Esophagus squamous epithelium (tissue), 5 donors: ENCODE measurements at places on chromosomes 1 and 21.

GRCh38 chr1:225876900-225877510 lies 5.2 kb downstream of the TMEM63A start:
- H3K27ac ChIP-seq: peak overlapping the region; percentile 57
- peaks cover 90% of the 10 kb centered on the region for H3K4me1 ChIP-seq
- DNase-seq: no peak

GRCh38 chr1:213564215-213564659 lies 423.5 kb upstream of the PROX1 start:
- H3K27me3 ChIP-seq: no peaks in the 10 kb centered on the region
- H3K4me3 ChIP-seq: no peak overlapping the region
- DNase-seq: no peak
- H3K4me1 ChIP-seq: no peaks in the 10 kb centered on the region
- H3K27ac ChIP-seq: no peak overlapping the region

GRCh38 chr1:7967651-7968050 lies 6.1 kb downstream of the PARK7 start:
- peaks cover 98% of the 10 kb centered on the region for H3K36me3 ChIP-seq
- no peaks in the 10 kb centered on the region for H3K27me3 ChIP-seq
- no peak overlapping the region for H3K4me3 ChIP-seq
- no peak overlapping the region for H3K27ac ChIP-seq
- DNase-seq: no peak

- no peak overlapping the region for H3K27ac ChIP-seq
- no peaks in the 10 kb centered on the region for H3K36me3 ChIP-seq
- no peak overlapping the region for H3K4me3 ChIP-seq
- DNase-seq: no peak
- H3K27me3 ChIP-seq: no peaks in the 10 kb centered on the region
Observed at GRCh38 chr1:78176448-78176847, 130.7 kb downstream of the GIPC2 start.

DNA sequence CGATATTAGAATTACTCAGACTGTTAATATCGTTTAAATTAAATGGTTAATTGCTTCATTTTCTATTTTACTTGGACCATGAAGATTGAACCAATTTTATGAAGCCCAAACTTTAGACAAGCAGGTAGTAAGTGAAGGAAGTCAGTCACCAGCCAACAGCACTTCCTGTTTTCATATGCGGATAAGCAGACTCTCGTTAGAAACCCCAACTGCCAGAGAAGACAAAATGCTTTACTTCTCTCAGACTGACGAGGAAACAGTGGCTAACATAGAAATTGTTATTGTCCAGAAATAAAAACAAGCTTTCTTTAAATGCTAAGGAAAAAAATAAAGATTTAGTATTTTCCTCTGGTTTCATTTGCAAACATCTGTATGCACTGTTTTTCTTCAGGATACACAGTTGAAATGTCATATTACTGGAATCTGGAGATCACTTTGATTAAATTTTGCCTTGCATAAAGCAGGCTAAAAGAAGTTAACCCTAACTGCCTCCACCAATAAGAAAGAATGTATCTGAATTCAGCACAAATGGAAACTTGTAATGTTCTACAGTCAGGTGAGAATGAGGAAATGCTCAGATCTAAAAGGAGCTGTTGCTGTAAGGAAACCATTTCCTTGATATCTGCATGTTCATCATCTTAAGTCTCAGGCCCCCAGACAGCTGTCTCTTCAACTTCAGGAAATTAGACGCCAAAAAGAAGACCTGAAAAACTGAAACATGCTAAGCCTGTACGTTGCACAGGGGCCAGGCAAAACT lies 129.8 kb upstream of the SAMSN1 start:
- no peak overlapping the region for H3K4me3 ChIP-seq
- H3K4me1 ChIP-seq: no peaks in the 10 kb centered on the region
- no peak for DNase-seq
- no peaks in the 10 kb centered on the region for H3K27me3 ChIP-seq
- no peaks in the 10 kb centered on the region for H3K36me3 ChIP-seq

DNA sequence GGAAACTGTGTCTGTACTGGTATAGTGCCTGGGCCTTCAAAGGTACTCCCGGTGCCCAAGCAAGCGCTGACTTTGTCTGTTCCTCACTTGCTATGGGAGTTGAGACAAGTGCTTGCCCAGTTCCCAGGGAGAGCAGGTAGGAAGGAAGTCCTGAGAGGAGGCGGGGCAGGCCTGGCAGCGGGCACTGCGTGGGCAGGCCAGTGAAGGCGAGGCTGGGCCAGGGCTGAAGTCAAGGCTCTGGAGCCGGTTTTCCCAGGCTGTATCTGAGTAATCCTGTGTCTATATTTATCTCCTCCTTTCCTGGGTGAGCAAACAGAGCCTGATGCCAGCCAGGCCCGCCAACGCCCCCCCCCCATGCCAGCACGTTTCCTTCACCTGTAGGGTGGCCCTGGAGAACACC lies 15.9 kb upstream of the EDN2 start:
- peaks cover 50% of the 10 kb centered on the region for H3K4me1 ChIP-seq
- no peak for DNase-seq
- H3K27ac ChIP-seq: peak overlapping the region; percentile 72
- no peaks in the 10 kb centered on the region for H3K36me3 ChIP-seq
- no peak overlapping the region for H3K4me3 ChIP-seq

- H3K27ac ChIP-seq: no peak overlapping the region
- H3K4me1 ChIP-seq: no peaks in the 10 kb centered on the region
- DNase-seq: no peak
- H3K4me3 ChIP-seq: no peak overlapping the region
- no peaks in the 10 kb centered on the region for H3K36me3 ChIP-seq
Observed at GRCh38 chr1:59124166-59124565, 172.7 kb upstream of the FGGY start.

DNA sequence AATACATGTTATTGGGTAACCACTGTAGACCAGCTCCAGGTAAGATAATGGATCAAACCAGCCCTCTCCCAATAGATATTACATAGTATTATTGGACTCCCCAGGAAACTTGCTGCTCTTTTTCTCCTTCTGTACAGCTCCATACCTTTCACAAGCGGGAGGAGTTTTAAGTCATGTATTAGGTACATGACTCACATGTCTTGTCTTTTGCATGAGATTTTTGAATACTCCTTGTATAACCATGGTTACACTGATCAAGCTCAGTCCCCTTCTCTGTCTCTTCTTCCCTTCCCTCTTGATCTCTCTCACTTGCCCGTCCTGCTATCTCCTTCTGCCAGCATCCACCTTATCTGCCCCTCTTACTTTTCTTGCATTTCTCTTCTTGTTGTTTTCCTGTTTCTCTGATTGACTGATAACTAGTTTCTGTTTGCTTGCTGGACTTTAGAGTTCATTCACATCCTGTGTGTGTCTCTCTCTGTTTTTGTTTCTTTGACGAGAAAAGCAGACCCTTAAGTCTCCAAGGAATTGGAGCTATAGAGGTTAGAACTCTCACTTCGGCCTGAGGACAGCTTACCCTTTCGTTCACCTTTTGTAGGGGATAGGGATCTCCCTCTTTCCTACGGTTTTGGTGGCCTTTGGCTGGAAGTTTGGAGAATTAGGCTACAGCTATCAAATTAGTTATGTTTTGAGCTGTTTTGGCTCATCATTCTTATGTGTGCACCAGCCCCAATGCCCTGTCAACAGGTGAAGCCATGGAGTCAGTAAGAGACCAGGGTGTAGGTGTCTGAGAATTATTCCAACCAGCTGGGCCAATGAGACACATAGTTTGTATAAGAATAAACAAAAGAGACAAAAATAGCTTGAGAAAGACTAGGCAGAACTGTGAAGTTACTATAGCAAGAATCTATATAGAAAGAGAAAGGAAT lies 49.0 kb upstream of the ASB17 start:
- no peak for DNase-seq
- no peak overlapping the region for H3K27ac ChIP-seq

DNA sequence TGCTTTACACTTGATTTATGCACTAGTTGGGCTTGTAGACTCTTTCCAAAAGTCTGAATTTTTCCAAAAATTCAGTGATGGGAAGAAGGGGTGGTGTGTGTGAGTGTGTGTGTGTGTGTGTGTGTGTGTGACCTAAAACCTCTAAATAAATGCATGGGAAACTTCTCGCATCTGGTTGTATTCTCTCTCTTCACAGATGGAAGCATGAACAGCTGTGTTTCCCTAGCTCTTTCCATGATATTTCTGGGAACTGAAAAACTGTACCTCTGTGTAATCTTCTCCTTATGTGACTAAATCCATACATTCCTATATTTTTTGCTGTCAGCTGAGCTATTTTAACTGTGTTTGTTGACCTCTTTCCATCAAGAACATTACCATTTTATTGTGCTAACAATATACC lies 26.2 kb upstream of the CYYR1 start:
- no peak overlapping the region for H3K4me3 ChIP-seq
- no peaks in the 10 kb centered on the region for H3K27me3 ChIP-seq
- no peak for DNase-seq
- peaks cover 20% of the 10 kb centered on the region for H3K4me1 ChIP-seq
- H3K36me3 ChIP-seq: no peaks in the 10 kb centered on the region

DNA sequence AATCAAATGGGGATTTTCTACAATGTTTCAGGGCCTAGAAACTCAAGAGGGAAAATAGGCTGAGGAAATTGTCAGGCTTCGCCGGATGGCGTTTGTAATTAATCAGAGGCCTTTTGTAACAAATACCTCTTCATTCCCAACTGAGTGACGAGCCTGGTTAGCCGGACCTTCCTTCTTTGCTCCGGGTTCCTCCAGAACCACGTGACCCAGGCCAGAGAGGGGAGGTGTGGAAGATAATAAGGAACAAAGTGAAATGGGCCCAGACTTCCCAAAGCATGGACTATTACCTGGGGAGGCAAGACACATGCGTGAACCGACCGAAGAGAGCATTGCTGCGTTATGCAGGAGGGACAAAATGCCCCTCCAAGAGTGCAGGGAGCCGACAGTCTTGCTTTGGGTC lies 7.5 kb upstream of the IGSF21 start:
- H3K27me3 ChIP-seq: peaks cover 91% of the 10 kb centered on the region
- H3K27ac ChIP-seq: no peak overlapping the region
- no peak for DNase-seq
- H3K4me3 ChIP-seq: no peak overlapping the region
- H3K36me3 ChIP-seq: no peaks in the 10 kb centered on the region
- H3K4me1 ChIP-seq: no peaks in the 10 kb centered on the region

GRCh38 chr1:27646676-27647075 lies 11.7 kb upstream of the FGR start:
- no peak overlapping the region for H3K27ac ChIP-seq
- peaks cover 38% of the 10 kb centered on the region for H3K4me1 ChIP-seq
- DNase-seq: no peak
- H3K27me3 ChIP-seq: no peaks in the 10 kb centered on the region

GRCh38 chr1:77322061-77322900 lies 40.5 kb downstream of the AK5 start:
- H3K4me1 ChIP-seq: no peaks in the 10 kb centered on the region
- H3K36me3 ChIP-seq: no peaks in the 10 kb centered on the region
- no peaks in the 10 kb centered on the region for H3K27me3 ChIP-seq
- no peak overlapping the region for H3K27ac ChIP-seq
- no peak for DNase-seq

- no peaks in the 10 kb centered on the region for H3K36me3 ChIP-seq
- no peaks in the 10 kb centered on the region for H3K27me3 ChIP-seq
- no peak for DNase-seq
- peak within 1 kb of the TSS; percentile 66 for H3K4me3 ChIP-seq
- H3K27ac ChIP-seq: peak within 1 kb of the TSS; percentile 92
Observed at GRCh38 chr1:153612755-153613331, at the start of gene S100A16. Gene S100A16 (minus strand): TSS chr1:153613137. CDS start chr1:153608151, 4,986 bp downstream.

DNA sequence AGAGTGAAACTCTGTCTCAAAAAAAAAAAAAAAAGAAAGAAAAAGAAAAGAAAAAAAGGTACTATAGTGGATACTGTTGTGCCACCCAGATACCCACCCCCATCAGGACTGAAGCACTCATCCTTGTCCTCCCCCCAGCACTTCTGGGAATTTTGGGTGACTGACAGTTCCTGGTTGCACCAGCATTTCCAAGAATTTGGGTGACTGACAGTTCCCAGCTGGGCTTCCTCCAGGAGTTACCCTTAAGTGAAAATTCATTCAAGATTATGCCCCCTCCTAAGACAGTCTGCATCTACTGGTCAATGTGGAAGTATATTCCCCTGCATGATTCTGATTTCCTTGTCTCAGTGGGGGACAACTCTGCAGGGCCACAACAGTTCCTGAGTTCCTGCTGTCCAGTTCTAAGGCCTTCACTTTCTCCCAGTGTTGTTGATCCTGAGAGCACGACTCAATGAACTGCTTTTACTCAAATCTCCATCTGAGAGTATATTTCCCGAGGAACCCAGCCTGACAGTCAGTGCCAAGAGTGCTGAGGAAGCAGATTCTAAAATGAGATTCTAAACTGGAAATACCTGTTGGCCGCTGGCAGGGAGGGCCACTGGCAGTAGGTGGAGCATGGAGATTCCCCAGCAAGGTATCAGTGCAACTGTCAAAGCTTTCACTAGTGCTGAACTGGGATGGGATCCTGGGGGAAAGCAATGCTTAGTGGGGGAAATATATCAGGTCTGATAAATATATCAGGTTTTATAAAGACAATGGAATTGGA lies 18.5 kb downstream of the RIIAD1 start:
- H3K36me3 ChIP-seq: no peaks in the 10 kb centered on the region
- H3K27me3 ChIP-seq: no peaks in the 10 kb centered on the region
- H3K4me1 ChIP-seq: peaks cover 26% of the 10 kb centered on the region
- H3K4me3 ChIP-seq: no peak overlapping the region
- no peak for DNase-seq

DNA sequence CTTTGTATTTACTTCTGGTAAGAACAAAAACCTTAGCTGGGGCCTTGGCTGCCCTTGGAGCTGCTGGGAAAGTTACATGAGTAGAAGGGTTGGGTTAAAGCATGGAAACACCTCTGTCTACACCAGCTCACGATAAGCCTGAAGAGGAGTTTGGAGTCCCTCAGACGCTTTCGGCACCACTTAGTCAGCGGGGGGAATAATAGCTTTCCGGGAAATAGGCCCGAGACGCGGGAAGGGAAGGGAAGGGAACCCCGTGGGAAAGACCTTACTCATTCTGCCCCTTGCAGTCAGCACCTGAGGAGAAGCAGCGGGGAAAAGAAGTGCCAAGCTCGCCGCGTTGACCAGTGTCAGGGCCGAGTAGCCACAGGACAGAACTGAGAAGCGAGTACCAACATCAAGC lies 66.4 kb upstream of the PDE9A start:
- H3K4me3 ChIP-seq: no peak overlapping the region
- no peak for DNase-seq
- no peaks in the 10 kb centered on the region for H3K27me3 ChIP-seq
- H3K36me3 ChIP-seq: no peaks in the 10 kb centered on the region
- H3K4me1 ChIP-seq: no peaks in the 10 kb centered on the region

- H3K4me3 ChIP-seq: no peak overlapping the region
- H3K4me1 ChIP-seq: peaks cover 87% of the 10 kb centered on the region
- no peaks in the 10 kb centered on the region for H3K36me3 ChIP-seq
- H3K27me3 ChIP-seq: no peaks in the 10 kb centered on the region
- DNase-seq: no peak
Observed at GRCh38 chr1:225817611-225818061, 7.7 kb downstream of the EPHX1 start.

DNA sequence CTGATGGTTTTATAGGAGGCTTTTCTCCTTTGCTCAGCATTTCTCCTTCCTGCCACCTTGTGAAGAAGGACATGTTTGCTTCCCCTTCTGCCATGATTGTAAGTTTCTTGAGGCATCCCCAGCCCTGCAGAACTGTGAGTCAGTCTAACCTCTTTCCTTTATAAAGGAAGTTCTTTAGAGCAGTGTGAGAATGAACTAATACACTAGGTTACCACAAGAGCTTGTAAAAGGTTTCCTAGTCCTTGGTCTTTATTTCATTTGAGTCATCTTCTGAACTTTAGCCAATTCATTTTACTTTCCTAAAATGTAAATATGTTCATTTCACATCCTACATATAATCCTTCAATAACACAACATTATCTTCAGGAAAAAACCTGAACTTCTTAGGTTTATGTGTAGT lies 365.3 kb downstream of the HHIPL2 start:
- H3K27ac ChIP-seq: no peak overlapping the region
- H3K27me3 ChIP-seq: no peaks in the 10 kb centered on the region
- DNase-seq: no peak
- no peak overlapping the region for H3K4me3 ChIP-seq
- no peaks in the 10 kb centered on the region for H3K36me3 ChIP-seq
